ENCODE measurements at places on chromosomes 13 and 19.

- no peak for DNase-seq
These were observed 2.2 kb downstream of the RPS11 start for GRCh38 chr19:49498475-49498874.

DNA sequence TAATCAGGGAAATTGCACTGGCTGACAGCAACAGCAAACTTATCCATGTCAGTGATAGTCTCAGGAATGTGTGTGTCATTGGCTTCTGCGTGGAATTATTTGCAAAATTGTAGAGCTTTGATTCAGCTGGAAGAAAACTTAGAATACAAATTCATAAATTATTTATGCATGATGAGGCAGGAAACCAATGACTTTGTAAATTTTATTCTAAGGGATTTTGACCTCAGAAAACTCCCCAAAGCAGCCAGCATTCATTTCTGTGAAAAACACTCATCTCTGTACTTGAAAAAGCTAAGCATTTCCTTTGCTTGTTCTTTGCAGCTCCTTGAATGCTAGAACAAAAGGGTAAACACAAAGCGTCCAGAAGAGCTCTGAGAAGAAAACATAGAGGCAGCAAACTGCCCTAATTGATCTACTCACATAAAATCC, 162.4 kb downstream of the DCT start:
- no peak for DNase-seq

GRCh38 chr13:22194106-22194805, 523.4 kb downstream of the FGF9 start:
- DNase-seq: no peak

GRCh38 chr19:50383001-50383851, 921 bp upstream of the POLD1 start:
- no peak for DNase-seq

GRCh38 chr13:99892196-99892613, 79.4 kb downstream of the ZIC5 start:
- DNase-seq: no peak

DNA sequence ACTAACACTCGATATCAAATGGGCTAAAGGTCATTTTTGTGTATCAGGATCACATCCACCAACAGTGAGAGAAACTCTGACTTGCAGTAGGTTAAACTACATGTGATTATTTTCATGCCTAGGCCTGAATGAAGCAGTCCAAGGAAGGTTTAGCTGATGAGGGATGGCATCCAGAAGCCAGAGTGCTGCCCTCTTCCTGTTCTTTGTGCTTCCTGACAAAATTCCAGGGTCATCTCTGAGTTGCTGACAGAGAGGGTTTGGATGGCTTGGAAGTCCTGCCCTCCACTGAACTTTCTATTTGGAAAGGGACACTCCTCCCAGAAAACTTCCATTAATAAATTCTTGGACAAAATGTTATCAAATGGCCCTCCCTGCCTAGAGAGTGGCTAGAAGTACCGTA, 728.3 kb upstream of the SLC10A2 start:
- DNase-seq: no peak

DNA sequence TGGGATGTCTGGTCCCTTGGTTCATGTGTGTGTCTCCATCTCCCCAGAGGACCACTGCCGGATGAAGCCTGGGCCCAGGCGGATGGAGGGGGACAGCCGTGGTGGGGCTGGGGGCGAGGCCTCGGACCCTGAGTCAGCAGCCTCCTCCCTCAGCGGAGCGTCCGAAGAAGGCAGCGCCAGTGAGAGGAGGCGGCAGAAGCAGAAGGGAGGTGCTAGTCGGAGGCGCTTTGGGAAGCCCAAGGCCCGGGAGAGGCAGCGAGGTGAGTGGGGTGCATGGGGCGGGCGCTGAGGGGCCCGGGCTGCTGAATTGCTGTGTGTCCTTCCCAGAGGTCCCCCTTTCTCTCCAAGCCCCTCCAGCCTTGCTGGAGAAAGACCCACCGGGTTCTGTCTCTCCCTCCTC, 3.2 kb downstream of the CCDC106 start:
- DNase-seq: no peak

GRCh38 chr13:81194362-81194761, 853.4 kb upstream of the SPRY2 start:
- DNase-seq: no peak

DNA sequence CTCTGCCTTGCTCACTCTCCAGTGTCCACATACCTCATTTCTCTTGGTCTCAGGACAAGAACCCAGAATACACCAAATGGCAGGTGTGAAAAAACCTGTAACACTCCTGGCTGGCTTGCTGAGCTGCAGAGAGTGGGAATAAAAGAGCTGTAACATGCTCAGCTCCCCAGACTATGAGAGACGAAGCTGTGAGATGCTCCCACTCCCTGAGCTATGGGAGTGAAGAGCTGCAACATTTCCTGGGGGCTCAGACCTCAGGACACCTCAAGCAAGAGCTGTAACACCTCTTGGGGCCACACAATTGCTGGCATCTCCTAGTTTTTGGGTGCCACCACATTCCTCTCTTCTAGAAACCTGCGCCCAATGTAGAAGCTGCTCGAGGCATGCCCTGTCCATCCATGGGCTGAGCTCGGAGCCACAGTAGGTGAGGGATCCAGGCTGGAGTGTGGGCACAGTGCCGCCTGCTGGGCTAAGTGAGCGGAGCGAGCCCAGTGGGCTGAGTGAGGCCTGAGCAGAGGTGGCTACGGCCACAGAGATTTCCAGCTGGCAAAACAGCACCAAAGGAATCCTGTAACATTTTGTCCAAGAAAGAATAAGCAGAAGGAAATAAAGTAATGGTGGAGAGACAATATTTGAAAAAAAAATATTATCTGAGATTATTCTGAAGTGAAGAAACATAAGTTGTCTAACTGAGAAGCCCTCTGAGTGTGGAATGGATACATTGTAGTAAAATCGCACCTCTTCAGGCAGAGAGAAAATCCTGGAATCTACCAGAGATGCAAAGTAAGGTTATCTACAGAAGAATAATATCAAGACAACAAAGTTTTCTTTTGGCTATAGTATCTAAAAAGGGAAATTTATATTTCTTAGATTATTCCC, 186.2 kb upstream of the PCDH9 start:
- DNase-seq: peak; percentile 50

DNA sequence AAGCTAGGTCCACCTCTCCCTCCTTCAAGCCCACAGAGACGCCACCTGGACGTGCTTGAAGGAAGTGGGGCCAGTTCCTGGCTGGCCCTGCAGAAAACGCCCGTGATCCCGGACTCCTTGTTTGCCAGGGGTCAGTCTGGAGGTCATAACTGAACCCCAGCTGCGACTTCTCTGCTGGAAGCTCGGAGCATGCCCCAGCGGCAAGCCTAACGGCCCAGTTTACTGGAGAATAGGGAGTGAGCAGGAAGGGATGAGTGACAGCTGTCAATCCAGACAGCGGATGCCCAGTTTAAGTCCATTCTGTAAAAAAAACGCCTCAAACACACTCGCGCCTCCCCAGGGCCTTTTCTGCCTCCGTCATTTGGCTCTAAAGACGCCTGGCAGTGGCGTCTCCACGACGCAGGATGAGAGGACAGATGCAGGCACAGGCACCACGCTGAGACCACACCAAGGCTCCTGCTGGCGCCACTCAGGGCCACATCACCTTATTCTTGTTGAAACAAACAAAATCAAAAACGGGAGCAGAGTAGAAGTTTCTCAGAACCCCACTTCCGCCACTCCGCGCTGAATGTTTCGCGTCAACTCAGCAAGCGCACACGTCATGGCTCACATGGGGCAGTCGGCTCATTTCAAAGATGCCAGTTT, 57.6 kb downstream of the RASA3 start:
- no peak for DNase-seq

GRCh38 chr13:51380269-51380668, 40.8 kb downstream of the SERPINE3 start:
- DNase-seq: peak; percentile 68

DNA sequence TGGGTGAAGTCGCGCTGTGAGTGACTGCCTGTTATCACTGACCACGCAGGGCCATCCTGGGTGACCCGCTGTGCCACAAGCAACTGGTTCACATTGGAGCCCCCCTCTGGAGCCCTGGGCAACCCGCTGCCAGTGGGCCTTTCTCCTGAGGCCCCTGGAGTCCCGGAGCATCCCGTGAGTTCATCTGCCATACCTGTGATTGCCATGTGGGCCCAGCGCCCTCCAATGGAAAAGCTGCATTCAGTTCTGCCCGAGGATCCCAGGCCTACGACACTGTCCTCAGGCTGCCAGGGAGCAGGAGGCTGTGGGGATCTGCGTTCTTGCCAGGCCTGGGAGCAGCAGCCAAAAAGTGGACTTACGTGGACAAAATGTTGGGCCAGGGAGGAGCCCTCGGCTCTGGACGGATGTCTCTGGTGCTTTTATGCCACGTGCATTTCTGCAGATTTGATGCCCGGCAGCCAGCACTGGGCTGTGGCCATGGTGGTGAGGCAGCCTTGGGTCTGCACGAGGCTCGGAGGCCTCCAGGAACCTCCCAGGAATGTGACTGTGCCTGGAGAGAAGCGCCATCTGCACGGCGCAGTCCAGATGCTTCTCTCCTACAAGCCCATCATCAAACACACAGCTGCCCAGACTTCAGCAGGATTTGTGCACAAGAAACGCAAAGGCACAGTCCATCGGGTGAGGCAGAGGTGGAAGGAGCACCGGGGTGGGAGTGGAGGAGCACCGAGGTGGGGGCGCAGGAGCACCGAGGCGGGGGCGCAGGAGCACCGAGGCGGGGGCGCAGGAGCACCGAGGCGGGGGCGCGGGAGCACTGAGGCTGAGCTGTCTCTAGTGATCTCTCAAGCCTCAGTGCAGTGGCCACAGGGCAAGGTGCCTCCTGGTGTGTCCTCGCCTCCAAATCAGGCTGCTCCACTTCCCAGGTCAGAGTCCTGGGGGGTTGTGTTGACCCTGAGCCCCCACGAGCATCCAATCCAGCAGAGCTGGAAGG, 44.0 kb downstream of the C13orf46 start:
- DNase-seq: no peak

- DNase-seq: no peak
These were observed 56.2 kb upstream of the UBE2L5 start for GRCh38 chr13:30366088-30366487.

DNA sequence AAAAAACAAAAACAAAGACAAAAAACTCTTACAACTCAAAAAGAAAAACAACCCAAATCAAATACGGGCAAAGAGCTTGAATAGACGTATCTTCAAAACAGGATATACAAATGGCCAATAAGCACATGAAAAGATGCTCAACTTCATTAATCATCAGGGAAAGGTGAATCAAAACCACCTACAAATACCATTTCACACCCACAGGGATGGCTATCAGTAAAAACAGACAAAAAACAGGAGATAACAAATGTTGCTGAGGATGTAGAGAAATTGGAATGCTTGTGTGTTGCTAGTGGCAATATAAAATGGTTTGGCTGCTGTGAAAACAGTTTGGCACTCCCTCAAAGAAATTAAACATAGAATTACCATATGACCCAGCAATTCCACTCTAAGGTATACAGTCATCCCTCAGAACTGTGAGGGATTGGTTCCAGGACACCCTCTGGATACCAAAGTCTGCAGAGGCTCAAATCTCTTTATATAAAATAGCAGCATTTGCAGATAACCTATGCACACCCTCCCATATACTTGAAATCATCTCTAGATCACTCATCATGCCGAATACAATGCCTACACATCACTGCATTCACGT, 29.7 kb downstream of the MLLT1 start:
- DNase-seq: no peak

GRCh38 chr19:33734913-33735312, 61.8 kb upstream of the KCTD15 start:
- DNase-seq: no peak

DNA sequence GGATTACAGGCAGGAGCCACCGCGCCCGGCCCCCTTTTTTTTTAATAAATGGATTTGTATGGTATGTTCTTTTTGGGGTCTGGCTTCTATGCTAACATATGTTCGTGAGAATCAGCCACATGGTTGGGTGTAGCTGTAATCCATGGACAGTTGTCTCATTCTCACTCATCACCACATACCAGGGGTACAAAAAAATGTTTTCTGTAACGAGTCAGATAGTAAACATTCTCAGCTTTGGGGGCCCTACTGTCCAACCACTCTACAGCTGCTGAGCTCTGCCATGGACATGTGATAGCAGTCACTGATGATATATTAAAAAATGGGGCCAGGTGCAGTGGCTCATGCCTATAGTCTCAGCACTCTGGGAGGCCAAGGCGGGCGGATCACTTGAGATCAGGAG, 5.1 kb upstream of the RETN start:
- no peak for DNase-seq

GRCh38 chr13:100659578-100659977, 15.0 kb downstream of the TMTC4 start:
- no peak for DNase-seq

DNA sequence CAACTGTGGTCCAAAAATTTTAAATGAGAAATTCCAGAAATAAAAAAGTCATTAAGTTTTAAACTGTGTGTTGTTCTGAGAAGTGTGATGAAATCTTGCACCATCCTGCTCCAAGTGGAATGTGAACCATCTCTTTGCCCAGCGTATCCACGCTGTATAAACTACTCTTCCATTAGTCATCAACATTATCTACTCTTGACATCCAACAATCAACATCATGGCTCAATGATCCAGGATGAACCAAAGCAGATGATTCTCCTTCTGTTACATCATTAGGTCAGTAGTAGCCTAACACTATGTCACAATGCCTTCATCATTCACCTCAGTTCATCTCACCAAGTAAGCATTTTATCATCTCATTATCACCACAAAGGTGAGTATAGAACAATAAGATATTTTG, 55.3 kb downstream of the SUCLA2 start:
- peak; percentile 57 for DNase-seq

DNA sequence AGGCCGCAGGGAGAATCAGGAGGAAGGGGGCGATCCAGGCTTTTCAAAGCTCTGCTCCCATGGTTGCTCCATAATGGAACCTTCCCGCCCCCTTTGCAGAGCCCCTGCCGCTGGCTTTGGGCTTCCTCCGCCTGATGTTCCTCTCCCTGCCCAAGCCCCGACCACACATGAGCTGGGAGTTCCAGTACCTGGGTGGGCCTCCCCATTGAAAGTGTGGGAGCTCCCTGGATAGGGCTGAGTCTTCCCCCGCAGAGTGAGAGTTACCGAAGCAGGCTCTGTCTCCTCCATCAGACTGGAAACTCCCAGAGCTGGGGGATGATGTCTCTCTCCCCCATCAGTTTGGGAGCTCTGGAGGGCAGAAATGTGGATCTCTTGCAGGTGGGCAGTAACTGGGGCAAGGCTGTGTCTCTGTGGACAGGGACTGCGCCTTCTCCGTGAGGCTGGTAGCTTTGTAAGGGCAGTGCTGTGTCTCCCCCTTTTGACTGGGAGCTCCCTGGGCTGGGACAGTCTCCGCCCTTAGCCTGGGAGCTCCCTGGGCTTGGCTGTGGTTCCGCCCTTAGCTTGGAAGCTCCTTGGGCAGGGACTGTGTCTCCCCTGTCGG, 722 bp downstream of the DCAF15 start:
- peak; percentile 79 for DNase-seq

GRCh38 chr13:113485545-113485944, 5.0 kb downstream of the DCUN1D2 start:
- DNase-seq: no peak
